ENCODE measurements at places on chromosomes 13 and 19.

GRCh38 chr13:110108348-110109139, 198.4 kb downstream of the COL4A1 start:
- H3K36me3 ChIP-seq: no peaks in the 10 kb centered on the region
- H3K4me3 ChIP-seq: no peak overlapping the region
- H3K27ac ChIP-seq: no peak overlapping the region
- no peak for DNase-seq

- DNase-seq: no peak
- no peaks in the 10 kb centered on the region for H3K4me1 ChIP-seq
- no peaks in the 10 kb centered on the region for H3K27me3 ChIP-seq
- no peak overlapping the region for H3K4me3 ChIP-seq
- no peak overlapping the region for H3K27ac ChIP-seq
These were observed 17.9 kb downstream of the DOCK9 start for GRCh38 chr13:98959786-98960605.

- H3K36me3 ChIP-seq: peaks cover 42% of the 10 kb centered on the region
- no peaks in the 10 kb centered on the region for H3K4me1 ChIP-seq
- no peak for DNase-seq
- no peaks in the 10 kb centered on the region for H3K27me3 ChIP-seq
- no peak overlapping the region for H3K27ac ChIP-seq
These were observed 96.3 kb downstream of the EPSTI1 start for GRCh38 chr13:42895776-42896175.

GRCh38 chr19:13819238-13819637, 24.0 kb downstream of the ZSWIM4 start:
- H3K27ac ChIP-seq: no peak overlapping the region
- no peaks in the 10 kb centered on the region for H3K27me3 ChIP-seq
- H3K4me1 ChIP-seq: no peaks in the 10 kb centered on the region

- no peaks in the 10 kb centered on the region for H3K27me3 ChIP-seq
- peak; percentile 86 for DNase-seq
- peak overlapping the region; percentile 90 for H3K27ac ChIP-seq
- H3K4me3 ChIP-seq: peak overlapping the region; percentile 53
- H3K36me3 ChIP-seq: peaks cover 16% of the 10 kb centered on the region
These were observed 1.5 kb downstream of the ZMYM2 start for GRCh38 chr13:19959831-19960652.

Data from CD4-positive, alpha-beta memory T cell (primary cell).